ENCODE measurements at places on chromosomes 6 and 20.
A peak's percentile ranks its signal among the peaks of the same experiment; 100 is the strongest.

GRCh38 chr6:64290867-64291266, 655.3 kb downstream of the PHF3 start:
- no peak for DNase-seq

DNA sequence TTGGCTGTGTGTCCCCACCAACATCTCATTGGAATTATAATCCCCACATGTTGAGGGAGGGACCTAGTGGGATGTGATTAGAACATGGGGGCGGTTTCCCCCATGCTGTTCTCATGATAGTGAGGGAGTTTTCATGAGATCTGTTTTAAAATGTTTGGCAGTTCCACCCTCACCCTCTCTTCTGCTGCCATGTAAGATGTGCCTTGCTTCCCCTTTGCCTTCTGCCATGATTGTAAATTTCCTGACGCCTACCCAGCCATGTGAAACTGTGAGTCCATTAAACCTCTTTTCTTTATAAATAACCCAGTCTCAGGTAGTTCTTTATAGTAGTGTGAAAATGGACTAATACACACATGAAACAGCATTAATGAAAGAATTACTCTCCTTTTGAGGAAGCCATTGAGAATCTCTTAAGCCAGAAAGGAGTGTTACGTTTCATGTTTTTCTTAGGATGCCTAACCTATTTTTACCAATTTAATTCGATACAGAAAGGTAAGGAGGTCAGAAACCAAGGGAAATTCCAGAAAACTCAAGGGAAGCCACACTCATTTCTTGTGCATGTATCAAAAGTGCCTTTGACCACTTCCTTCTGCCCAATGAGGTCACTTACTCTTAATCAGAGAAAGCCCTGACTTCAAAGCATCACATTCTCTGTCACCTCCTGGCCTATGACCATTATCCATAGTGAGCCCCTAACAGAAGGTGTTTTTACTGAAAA, 24.7 kb upstream of the HINT3 start:
- DNase-seq = no peak

- no peak for DNase-seq
Observed at GRCh38 chr6:123994168-123994567, 190.5 kb downstream of the NKAIN2 start.

- no peak for DNase-seq
Observed at GRCh38 chr6:43817192-43817591, 47.2 kb downstream of the VEGFA start.

GRCh38 chr6:111173341-111173740, 86.0 kb downstream of the SLC16A10 start:
- DNase-seq = no peak

DNA sequence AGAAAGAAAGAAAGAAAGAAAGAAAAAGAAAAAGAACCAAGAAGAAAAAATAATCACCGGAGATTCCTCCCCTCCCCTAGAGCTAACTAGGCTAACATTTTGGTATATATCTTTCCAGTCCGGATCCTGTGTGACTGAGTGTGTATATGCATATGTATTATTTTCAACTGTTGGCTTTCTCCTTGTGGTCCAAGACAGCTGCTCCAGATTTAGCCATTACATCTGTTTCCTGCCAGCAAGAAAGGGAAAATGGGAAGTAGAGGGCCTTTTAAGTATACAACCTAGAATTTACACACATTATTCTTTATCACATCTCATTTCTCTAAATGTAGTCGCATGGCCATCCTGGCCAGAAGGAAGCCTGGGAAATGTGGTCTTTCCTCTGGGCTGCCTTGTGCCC, 15.2 kb downstream of the SLC52A3 start:
- DNase-seq = no peak

DNA sequence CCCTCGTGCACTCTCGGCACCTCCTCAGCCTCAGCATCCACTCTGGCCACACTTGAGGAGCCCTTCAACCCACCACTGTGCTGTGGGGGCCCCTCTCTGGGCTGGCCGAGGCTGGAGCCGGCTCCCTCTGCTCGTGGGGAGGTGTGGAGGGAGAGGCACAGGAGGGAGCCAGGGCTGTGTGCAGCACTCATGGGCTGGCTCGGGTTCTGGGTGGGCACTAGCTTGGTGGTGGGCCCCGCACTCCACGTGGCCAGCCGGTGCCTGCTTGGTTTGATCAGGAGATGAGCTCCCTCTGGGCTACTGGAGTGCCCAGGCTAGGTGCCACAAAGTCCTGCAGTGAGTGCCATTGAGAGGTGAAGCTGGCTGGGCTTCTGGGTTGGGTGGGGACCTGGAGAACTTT, 949.4 kb upstream of the GJE1 start:
- DNase-seq = no peak

GRCh38 chr20:59958626-59959025, 403 bp downstream of the CDH26 start:
- DNase-seq = no peak

- DNase-seq = no peak
Observed at GRCh38 chr6:156695742-156696141, 81.4 kb upstream of the ARID1B start.

GRCh38 chr6:144063246-144063743, 32.1 kb downstream of the SF3B5 start:
- peak; percentile 37 for DNase-seq

DNA sequence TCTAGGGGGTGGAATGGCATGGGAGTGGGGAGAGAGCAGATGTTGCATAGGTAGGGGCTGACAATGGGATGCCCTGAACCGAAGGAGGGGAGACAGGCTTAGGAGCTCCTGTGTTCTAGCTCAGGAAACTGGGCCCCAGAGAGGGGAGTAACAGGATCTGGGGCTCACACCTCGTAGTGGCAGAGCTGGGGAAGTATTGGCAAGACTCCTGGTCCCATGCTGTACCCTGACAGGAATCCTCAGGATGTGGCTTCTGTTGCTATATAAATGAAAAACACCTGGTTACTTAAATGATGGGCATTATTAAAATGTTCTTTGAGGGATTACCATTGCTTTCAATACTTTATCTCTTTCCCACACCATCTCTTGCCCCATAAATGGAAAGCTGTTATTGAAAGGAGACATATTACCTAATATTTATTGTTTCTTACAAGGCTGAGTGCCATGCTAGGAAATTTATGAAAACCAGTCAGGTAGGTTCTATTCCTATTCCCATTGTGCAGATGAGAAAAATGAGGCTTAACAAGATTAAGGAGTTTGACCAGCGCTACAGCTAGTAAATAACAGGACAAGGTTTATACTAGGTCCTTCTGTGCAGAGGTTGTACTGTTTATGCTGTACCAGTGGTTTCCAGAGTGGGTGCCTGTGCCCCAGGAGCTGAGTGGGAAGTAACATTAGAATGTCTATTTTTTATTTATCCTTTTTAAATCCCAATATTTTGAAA, 35.3 kb upstream of the TCP11 start:
- no peak for DNase-seq

GRCh38 chr6:28124971-28125353, 553 bp downstream of the ZSCAN16 start:
- DNase-seq = no peak

DNA sequence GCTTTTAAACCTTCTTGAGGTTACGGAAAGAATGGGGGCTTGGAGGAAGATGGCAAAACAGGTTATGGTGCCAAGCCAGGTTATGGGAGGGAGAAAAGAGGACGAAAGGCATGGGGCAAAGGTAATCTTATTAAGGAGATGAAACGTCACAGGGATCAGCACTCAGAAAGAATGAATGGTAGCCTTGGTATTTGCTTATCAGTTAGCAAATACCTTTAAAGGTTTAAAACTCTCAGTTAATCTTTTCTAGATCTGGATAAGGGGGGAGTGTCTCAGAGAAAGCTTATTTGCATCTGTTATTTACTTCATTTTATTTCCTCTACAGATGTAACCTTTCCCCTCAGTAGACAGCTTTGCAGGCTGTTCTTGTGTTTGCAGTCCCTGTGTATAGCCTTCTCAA, 55.5 kb upstream of the EEF1E1 start:
- DNase-seq = no peak

DNA sequence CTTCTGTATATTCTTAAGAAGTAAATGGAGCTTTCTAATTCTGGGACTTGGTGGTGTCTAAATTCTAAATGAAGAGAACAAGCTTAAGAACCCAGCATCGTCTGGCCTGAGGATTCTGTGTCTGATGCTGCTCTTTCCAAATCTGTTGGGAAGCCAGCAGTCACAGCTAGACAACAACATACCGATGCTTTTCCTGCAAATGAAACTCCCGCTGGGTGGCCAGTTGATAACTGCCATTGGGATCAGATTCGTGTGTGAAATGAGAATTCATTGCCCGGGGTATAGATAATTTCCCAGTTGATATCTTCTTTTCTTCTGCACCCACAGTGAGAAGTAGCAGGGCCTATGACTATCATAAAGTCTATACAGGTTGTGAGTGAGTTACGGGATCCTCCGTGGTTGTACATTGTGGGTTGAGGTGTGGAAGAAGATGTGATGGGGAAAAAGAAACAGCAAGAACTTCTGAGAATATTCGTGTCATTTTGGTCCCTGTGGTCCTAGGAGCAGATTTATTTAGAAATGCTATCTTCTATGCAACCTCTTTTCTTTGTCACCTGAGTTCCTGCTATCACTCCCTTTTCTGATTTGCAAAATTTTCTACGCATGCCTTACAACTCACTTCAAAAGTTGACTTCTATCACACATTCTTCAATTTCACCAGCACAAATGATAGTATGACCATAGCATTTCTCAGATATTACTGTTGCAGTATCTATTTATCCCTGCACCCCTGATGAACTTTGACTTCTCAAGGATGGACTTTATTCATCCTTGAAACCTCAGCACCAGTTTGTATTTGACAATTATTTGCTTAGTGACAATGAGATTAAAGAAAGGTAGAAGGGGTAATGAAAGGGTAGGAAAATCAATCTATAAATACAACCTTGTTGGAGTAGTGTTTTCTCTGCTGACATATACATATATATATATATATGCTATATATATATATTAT, 10.4 kb downstream of the NOX3 start:
- no peak for DNase-seq
